ENCODE measurements at places on chromosomes 6 and 20. TPM values are rescaled to one million over a fixed set of nuclear protein-coding genes. Genes with fewer than 3 reads are reported as not detected.

Gene LY6G6D
- polyA plus RNA-seq = not detected

Gene OPN5
- not detected for polyA plus RNA-seq

Gene DLK2
- polyA plus RNA-seq = not detected

Gene GRIK2
- not detected for polyA plus RNA-seq

Gene CLIC5
- 1.9 TPM for polyA plus RNA-seq

Gene SAMD5
- not detected for polyA plus RNA-seq

Gene PXT1
- not detected for polyA plus RNA-seq

Gene PLN
- polyA plus RNA-seq = 0.10 TPM

Gene OXT
- 0.59 TPM for polyA plus RNA-seq

Gene FOXC1
- not detected for polyA plus RNA-seq

Gene ADTRP
- polyA plus RNA-seq = 2.2 TPM

Gene CYB5R4
- 68.5 TPM for polyA plus RNA-seq

Gene RAB22A
- 11.2 TPM for polyA plus RNA-seq

Gene RSPO4
- not detected for polyA plus RNA-seq

Gene MAS1
- not detected for polyA plus RNA-seq

Gene MEP1A
- not detected for polyA plus RNA-seq

Gene MLN
- polyA plus RNA-seq = not detected

Gene TREML2
- polyA plus RNA-seq = 12.4 TPM

Gene SLC22A7
- polyA plus RNA-seq = not detected

Gene AVP
- polyA plus RNA-seq = not detected

Gene ZSWIM3
- polyA plus RNA-seq = 3.0 TPM

Gene NKX2-2
- polyA plus RNA-seq = not detected

Gene ADA
- 10.5 TPM for polyA plus RNA-seq

Gene SYTL3
- polyA plus RNA-seq = 1.8 TPM

Gene ZNF165
- 3.5 TPM for polyA plus RNA-seq

Gene PCK1
- polyA plus RNA-seq = not detected
